ENCODE measurements at places on chromosomes 6 and 20.

DNA sequence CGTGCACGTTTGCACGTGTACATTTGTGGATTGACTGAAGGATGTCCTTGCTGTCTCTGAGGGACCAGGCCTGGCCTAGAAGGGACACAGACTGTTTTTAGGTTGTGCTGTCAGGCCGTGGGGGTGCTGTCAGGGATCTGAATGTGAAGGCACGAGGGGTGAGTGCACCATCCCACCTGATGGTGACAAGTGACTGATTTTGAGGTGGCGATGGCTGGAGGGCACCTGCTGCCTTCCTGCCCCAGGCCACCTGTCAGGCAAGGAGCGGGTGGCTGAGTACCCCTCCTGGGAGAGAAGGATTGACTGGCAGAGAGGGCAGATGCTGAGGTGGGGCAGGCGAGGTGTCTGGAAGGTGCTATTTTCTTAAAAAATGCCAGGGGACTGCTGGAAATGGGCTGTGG is 1.2 kb downstream of the RAB44 start:
- no peak for DNase-seq

- DNase-seq = no peak
These were observed 87.4 kb downstream of the CD24 start for GRCh38 chr6:106886922-106887797.

GRCh38 chr6:5217356-5217755 is 43.4 kb downstream of the LYRM4 start:
- DNase-seq = no peak

- no peak for DNase-seq
These were observed 20.2 kb upstream of the TNFAIP3 start for GRCh38 chr6:137846772-137847313.

DNA sequence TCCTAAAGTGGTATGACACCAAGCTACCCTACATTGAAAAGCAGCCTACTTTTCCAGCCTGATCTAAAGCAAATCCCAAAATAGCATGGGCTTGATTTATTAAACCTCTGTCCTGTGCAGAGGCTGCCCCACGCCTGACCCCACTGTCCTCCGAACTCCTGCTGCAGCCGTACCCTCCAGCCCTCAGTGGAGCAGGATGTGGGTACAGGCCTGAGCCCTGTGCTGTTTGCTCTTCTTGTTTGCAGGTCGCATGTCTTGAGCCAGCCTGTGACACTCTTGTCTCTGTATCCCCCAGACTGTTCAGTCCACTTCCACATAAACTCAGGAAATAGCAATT is 61.2 kb downstream of the RPP40 start:
- no peak for DNase-seq

- no peak for DNase-seq
These were observed 108.9 kb upstream of the STXBP5 start for GRCh38 chr6:147095316-147095715.

- DNase-seq = no peak
These were observed 15.2 kb upstream of the LIN28B start for GRCh38 chr6:104941729-104942091.

DNA sequence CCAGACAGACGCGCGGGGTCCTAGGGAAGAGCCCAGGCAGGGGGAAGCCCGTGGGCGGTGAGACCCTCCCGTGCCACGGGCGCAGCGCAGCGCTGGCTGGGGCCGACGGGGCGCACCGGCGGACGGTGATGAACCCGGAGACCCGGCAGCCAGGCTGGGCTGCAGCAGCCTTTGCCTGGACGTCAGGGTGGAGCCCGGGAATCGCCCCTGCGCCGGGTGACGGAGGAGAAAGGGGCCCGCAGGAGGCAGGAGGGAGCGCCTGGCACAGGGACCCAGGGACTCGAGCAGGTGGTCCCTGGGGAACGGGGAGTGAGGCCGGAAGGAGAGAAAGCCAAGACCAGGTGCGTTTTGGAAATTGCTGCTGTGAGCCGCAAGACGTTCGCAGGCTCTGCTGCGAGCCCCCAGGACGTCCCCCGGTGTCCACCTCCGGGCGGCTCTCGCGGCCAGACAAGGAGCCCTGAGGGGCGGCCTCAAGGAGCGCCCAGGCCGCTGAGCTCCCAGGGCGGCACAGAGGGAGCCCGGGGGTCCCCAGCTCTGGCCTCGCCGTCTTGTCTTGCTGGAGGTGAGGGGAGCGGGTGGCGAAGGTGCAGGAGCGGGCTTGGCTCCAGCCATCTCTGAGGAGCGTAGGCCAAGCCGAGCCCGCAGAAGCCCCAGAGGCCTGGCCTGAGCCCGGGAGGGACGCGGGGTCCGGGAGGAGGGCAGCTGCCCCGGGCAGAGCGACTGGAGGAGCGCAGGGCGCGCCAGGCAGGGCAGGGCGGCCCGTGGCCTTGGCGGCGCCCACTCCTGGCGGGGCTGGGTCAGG is 191.2 kb upstream of the PDE10A start:
- DNase-seq = no peak

DNA sequence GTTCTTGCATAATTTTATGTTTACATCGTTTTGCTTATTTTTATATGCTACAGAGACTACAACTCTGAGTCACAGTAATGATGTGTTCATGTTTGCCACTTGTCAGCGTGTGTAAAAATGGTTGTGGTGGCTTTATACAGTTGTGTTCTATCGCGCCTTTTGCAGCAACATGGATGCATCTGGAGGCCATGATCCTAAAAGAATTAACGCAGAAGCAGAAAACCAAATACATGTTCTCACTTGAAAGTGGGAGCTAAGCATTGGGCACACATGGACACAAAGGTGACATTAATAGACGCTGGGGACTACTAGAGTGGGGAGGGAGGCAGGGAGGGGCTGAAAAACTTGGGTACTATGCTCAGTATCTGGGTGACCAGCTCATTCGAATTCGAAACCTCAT is 996 bp upstream of the SEC23B start:
- DNase-seq = no peak

DNA sequence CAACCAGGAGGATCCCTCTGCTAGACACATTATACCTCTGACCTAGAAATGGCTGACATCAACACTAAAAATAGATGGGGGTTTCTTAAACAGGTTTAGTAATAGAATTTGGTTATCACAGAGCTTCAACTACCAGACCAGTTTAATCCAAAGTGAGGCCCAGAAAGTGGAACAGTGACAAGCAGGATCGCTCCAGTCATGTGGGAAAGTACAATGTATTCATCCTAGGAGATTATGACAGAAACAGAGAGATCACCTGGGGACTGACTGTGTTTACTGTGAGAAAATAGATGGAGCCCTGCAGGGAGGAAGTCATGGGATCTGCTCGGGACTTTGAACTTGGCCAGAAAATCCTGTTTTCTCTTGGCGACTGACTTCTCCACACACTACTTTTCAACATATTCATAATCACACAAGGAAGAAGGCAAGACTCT is 238.7 kb upstream of the SOX4 start:
- no peak for DNase-seq

DNA sequence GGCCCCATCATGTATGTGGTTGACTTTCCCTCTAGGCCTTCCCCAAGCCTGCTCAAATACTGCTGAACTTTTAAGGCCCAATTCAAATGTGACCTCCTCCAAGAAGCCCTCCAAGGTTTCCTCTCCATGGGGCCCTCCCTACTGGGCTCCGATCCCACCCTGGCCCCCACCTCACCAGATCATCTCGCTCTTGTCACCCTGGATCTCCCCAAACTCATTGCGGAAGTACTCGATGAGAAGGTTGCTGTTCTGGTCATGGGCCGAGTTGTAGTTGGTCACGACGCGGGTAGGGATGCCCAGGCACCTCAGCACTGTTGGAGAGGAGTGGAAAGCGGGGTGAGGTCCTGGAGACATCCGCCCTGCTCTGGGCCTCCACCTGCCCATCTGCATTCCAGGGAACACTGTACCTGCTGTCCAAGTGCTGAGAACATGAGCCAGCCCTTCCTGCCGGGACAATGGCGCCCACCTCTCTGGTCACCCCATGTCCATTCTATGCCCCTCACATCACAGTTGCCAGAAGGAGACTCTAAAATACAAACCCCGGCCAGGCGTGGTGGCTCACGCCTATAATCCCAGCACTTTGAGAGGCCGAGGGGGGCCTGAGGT is 23.1 kb downstream of the TGM2 start:
- DNase-seq = no peak

DNA sequence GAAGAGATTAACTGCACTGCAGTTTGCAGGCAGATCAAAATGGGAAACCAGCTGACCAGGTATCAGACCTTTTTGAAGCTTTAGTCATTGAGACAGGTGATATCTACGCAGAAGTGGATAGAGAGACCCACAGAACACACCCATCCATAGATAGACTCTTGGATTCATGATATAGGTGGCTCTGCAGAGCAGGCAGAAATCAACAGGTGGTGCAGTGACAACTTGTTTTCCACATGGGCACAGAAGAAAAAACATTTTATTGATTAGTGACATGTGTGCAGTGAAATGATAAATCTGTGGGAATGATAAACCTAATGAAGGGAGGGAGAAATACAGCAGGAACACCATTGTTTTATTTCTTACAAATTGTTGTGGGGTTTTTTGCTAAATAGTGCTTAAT is 45.2 kb downstream of the NUDT3 start:
- DNase-seq = no peak

DNA sequence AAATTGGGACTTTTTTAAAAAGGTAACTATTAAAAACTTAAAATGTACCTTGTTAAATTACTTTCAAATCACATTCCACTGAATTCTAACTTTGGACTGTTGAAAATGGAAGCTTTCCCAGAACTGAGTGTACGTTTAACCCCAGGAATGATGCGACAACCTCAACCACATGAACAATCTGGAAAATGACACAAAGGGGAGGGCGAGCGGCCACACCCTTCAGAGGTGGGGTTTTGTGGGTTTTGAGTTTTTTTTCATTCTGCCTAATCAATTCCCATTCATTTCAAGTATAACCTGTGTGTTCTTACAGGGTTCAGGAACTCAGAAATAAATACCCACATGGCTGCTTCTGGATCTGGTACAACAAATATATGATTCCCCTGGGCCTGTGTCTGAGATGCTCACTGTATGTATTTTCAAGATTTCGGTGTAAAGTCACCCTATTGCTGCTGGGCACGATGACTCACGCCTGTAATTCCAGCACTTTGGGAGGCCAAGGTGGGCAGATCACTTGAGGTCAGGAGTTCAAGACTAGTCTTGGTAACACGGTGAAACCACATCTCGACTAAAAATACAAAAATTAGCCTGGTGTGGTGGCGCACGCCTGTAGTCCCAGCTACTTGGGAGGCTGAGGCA is 21.6 kb downstream of the CNKSR3 start:
- no peak for DNase-seq

GRCh38 chr6:75278474-75279077 is 6.0 kb downstream of the TMEM30A start:
- DNase-seq = no peak

GRCh38 chr20:574297-574942 is 30.8 kb upstream of the CSNK2A1 start:
- DNase-seq = no peak

- no peak for DNase-seq
These were observed 109.3 kb downstream of the DNAH8 start for GRCh38 chr6:38824243-38824894.

- no peak for DNase-seq
These were observed 158.7 kb downstream of the RNGTT start for GRCh38 chr6:88804701-88805100.

DNA sequence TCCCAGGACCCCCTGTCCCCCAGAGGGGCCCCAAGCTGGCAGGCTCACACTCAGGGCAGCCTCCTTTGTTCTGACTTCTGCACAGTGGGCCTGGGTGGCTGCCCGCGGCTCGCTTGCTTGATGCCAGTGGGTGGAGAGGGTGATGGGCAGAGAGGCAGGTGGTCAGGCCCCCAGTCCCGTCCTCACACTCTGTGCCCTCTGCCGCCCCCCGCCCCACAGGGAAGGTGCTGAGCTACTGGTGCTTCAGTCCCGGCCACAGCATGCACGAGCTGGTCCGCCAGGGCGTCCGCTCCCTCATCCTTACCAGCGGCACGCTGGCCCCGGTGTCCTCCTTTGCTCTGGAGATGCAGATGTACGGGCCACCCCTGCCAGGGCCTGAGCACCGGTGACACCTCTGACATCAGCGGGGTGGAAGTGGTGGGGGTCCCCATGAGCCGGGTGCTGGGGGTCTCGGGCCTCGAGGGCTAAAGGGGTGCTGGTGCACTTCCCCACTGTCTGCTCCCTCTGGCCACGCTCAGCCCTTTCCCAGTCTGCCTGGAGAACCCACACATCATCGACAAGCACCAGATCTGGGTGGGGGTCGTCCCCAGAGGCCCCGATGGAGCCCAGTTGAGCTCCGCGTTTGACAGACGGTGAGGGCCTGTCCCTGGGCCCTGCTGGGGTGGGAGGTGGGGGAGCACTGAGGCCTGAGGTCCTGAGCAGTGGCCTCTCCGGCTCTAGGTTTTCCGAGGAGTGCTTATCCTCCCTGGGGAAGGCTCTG is 8.9 kb upstream of the TNFRSF6B start:
- no peak for DNase-seq

GRCh38 chr20:58832457-58832856 is 18.2 kb downstream of the GNAS-AS1 start:
- no peak for DNase-seq

- DNase-seq = no peak
These were observed 705 bp downstream of the ZSCAN23 start for GRCh38 chr6:28442586-28442985.

Measured in vagina (tissue), 2 donors.